ENCODE measurements at places on chromosomes 7 and 10.

DNA sequence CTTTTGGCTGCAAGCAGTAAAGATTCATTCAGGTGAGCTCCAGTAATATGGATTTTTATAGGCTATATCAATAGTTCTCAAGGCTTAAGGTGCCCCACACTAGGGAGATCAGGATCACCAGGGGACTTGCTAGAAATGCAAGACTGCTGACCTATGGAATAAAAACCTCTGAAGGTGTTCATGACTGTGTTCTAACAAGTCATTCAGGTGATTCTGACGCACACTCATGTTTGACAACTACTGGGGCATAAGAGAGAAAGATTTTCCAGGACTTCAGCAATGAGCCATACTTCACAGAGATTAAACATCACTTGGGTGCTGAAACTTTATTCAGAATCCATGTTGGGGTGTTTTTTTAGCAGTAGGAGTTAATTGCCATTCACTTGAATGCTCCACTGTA is 4.8 kb upstream of the TAS2R38 start:
- no peak for DNase-seq

DNA sequence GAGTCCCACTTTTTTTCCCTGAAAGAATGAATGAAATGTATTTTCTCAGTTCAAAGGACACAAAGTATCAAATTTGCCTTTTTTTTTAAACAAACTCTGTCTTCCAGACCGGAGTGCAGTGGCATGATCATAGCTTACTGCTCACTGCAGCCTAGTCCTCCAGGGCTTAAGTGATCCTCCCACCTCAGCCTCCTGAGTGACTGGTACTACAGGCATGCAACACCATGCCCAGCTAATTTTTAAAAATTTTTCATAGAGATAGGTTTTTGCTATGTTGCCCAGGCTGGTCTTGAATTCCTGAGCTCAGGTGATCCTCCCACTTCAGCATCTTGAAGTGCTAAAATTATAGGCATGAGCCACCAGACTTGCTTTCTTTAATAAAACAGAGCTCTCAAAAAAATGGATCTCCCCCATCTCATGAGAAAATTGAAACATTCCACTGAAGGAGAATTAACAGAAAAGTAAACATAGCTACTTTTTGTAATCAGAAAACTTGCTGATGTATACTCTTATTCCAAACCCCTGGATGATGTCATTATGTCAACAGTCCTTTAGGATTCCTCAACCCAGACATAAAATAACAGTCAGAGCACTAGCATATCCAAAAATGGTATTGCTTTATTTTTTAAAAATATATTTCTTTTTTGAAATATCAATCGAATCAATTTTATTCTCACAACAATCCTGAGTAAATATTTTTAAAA is 12.3 kb upstream of the TRDMT1 start:
- DNase-seq = no peak

DNA sequence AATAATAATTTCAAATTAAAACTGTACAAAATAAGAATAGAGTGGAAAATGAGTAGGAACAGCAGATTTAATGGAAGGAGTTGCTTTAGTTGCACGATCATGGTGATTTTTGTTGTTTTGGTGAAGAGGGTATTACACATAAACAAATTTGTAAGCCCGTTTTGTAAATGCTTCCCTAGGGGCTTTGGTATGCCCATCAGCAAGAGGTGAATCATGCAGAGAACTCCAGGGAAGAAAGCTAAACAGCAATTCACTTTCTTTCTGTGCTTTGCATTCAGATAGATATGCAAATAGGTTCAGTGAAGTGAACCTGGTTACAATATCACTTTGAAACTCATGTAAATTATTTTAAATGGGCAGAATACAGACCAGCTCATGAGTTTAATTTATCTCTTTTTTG is 422.2 kb upstream of the MTPN start:
- no peak for DNase-seq

GRCh38 chr10:8919280-8919679 is 864.8 kb downstream of the GATA3 start:
- no peak for DNase-seq

DNA sequence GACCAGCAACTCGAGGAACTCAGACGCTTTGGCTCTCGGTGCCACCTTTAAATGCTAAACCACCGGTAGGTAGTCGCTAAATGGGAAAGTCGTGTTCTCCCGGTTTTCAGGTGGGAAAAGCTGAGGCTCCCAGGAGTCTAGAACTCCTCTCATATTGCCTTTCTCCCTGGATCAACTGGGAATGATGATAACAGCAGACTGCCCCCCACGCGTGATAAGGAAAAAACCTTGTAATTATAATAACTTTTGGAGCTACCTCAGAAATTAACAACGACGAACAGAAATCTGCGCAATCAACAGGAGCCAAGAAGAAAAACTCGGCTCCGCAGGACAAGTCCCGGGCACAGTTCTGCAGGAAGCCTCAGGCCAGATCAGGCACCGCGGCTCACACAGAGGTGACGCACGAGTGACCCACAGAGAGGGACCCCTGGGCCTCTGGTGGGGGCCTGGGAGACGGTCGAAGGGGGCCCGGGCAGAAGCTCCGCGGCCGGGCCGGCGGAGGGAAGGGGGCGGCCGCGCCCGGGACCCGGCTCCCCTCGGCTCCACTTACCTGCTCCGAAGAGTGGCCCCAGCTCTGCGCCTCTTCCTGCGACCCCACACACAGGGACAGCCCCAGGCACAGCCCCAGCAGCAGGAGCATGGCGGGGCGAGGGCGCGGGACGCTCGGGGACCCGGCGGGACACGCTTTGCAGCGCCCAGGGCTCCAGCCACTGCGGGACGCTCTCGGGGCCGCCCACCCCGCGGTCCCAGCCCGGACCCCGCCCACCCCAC is at the start of gene ITIH5:
TSS of gene ITIH5 (minus strand) at position 714 of the 771 bp plus-strand sequence. CDS start at position 640, 74 bp downstream.
- no peak for DNase-seq

All from activated naive CD4-positive, alpha-beta T cell treated with Interleukin-2 at 50 U/mL for 16 hours (primary cell).